ENCODE measurements at places on chromosomes 4 and X.

- DNase-seq, result no peak
Measured at GRCh38 chr4:169311643-169312365, 41.0 kb upstream of the SH3RF1 start.

DNA sequence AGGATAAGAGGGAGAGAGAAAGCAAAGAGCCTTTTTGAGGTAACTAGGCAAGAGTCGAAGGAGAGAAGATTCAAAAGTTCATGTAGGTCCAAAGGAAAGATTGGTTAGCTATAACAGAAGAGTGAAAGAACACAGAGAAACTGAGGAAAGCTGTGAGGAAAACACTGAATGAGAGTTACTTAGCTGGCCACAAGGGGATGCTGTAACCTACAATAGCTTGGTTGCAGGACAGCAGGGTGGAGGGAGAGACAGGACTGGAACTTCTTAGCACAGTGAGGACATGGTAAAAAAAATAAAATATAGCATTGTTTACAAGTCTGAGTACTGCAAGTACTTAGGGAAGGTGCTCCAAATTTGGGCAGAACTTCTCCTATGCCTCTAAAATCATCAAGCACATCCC lies 48.3 kb downstream of the RAI2 start:
- no peak for DNase-seq

- no peak for DNase-seq
Measured at GRCh38 chrX:66863721-66864120, 224.8 kb upstream of the EDA2R start.

GRCh38 chrX:6446582-6446981 lies 88.3 kb downstream of the VCX3A start:
- no peak for DNase-seq

DNA sequence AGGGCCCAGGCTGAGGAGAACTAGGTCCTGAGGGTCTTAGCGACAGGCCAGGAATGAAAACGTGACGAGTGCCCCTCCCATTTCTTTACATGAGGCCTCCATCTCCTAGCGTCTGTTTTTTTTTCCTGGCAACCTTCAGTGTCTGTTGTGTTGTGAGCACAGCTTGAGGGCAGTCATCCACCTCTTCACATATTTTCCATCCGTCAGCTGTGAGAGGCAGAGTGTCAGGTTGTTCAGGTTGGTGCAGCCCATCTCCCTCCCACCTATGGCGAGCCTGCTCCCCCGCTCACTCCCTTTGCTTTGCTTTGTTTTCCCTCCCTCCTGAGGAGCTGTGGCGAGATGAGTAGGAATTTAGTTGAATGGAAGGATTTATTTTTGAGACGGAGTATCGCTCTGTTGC lies 51.7 kb upstream of the CHRNA9 start:
- DNase-seq, result no peak

GRCh38 chrX:12681047-12681446 lies 110.2 kb upstream of the PRPS2 start:
- no peak for DNase-seq
